Hair follicular keratinocyte (primary cell): ENCODE measurements at places on chromosomes 4 and X. TPM values are rescaled to one million over a fixed set of nuclear protein-coding genes. Genes with fewer than 3 reads are reported as not detected.

RADX gene
- total RNA-seq, result 2.8 and 3.0 TPM in 2 replicates

ANOS1 gene
- total RNA-seq, result 2.6 and 16.6 TPM in 2 replicates

GPRASP1 gene
- 0.04 and 0.08 TPM in 2 replicates for total RNA-seq

SLC6A8 gene
- 20.2 and 20.9 TPM in 2 replicates for total RNA-seq

KDM5C gene
- total RNA-seq, result 45.1 and 53.8 TPM in 2 replicates

GIMD1 gene
- total RNA-seq, result not detected in 2 replicates

SPP1 gene
- total RNA-seq, result 0.70 and 1.6 TPM in 2 replicates

ANXA3 gene
- 422 and 547 TPM in 2 replicates for total RNA-seq

ERAS gene
- total RNA-seq, result not detected in 2 replicates

DGAT2L6 gene
- not detected in 2 replicates for total RNA-seq

RNF212 gene
- total RNA-seq, result 1.2 TPM in 1 of 2 replicates, not detected in the other

PRSS12 gene
- 18.3 and 31.3 TPM in 2 replicates for total RNA-seq

SSX4B gene
- total RNA-seq, result not detected in 2 replicates

RPA4 gene
- 0.08 and 0.34 TPM in 2 replicates for total RNA-seq

RASGEF1B gene
- 0.53 and 2.3 TPM in 2 replicates for total RNA-seq

BEX3 gene
- 132 and 200 TPM in 2 replicates for total RNA-seq

ZNF827 gene
- total RNA-seq, result 5.2 and 5.7 TPM in 2 replicates

SMARCA1 gene
- total RNA-seq, result 14.2 and 20.6 TPM in 2 replicates

GYPA gene
- total RNA-seq, result not detected in 2 replicates

BCOR gene
- 10.0 and 12.1 TPM in 2 replicates for total RNA-seq

MAGED4 gene
- 1.7 and 10.2 TPM in 2 replicates for total RNA-seq

FTSJ1 gene
- 109 and 125 TPM in 2 replicates for total RNA-seq

RBM47 gene
- total RNA-seq, result 9.9 and 10.6 TPM in 2 replicates

PRDM8 gene
- 8.0 and 11.0 TPM in 2 replicates for total RNA-seq

PCDH18 gene
- under 0.01 and 0.42 TPM in 2 replicates for total RNA-seq

H2BW2 gene
- not detected in 2 replicates for total RNA-seq

EIF2S3 gene
- total RNA-seq, result 168 and 169 TPM in 2 replicates

ITIH6 gene
- total RNA-seq, result not detected in 2 replicates

TACR3 gene
- total RNA-seq, result not detected in 2 replicates

EVC2 gene
- total RNA-seq, result 8.0 and 8.5 TPM in 2 replicates

PAGE5 gene
- total RNA-seq, result not detected in 2 replicates

MAGEB2 gene
- total RNA-seq, result not detected in 2 replicates
